ENCODE measurements at places on chromosomes 6 and 20.

DNA sequence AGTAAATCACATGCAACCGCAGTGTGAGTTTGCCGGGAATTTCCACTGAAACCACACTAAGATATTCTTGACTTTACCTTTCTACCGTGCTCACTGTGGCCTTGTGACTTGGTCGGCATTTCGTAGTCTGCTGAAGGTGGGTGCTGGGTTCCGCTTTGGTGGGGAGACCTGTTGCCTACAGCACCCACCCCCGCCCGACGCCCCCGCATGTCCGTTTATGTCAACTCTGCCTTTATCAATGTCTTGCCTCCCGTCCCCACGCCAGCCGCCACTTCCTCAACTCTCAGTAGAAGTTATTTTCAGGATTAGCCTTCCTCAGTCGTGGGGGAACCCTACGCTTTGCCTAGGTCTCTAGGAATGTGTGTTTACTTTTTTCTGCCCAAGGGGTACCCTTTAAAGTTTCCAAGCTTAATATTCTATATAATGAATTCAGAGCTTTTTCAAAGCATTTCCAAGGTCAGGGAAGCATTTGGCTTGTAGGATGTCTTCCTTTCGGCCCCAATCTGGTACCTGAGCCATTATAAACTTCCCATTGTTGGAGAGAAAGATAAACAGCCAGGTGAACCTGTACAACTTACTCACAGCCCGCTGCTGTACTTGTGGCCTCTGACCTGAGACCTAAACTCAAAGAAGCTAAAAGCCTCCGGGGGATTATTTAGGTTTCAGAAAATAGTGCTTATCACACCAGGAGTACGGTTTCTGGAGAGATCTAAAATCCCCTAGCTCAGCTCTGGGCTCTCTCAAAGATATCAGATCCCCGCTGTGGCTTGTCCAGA, 54.2 kb downstream of the TBC1D7 start:
- DNase-seq = no peak

- no peak for DNase-seq
These were observed 686.9 kb upstream of the CITED2 start for GRCh38 chr6:140061110-140062042.

GRCh38 chr6:43013843-43014433, at the start of the genes KLHDC3 and MEA1:
TSS of gene KLHDC3 (plus strand) at chr6:43014249. CDS start at chr6:43017193, 2,944 bp downstream.
TSS of gene MEA1 (minus strand) at chr6:43013946. CDS start at chr6:43013813, 133 bp downstream.
- peak; percentile 100 for DNase-seq

DNA sequence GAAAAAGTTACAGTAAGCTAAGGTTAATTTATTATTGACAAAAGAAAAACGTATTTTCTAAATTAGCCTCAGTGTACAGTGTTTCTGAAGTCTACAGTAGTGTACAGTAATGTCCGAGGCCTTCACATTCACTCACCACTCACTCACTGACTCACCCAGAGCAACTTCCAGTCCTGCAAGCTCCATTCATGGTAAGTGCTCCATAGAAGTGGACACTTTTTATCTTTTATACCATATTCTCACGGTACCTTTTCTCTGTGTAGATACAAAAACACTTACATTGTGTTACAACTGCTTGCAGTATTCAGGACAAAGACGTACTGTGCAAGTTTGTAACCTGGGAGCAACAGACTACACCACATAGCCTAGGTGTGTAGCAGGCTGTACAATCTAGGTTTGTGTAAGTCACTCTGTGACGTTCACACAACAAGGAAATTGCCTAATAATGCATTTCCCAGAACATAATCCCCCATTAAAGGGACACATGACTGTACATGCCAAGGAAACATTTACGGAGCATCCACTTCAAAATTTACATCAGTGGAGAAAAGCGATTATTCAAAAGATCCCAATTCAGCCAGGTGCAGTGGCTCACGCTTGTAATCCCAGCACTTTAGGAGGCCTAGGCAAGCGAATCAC, 133.4 kb downstream of the BANF2 start:
- no peak for DNase-seq

GRCh38 chr20:33312583-33312982, 29.6 kb downstream of the BPIFB1 start:
- DNase-seq = no peak

DNA sequence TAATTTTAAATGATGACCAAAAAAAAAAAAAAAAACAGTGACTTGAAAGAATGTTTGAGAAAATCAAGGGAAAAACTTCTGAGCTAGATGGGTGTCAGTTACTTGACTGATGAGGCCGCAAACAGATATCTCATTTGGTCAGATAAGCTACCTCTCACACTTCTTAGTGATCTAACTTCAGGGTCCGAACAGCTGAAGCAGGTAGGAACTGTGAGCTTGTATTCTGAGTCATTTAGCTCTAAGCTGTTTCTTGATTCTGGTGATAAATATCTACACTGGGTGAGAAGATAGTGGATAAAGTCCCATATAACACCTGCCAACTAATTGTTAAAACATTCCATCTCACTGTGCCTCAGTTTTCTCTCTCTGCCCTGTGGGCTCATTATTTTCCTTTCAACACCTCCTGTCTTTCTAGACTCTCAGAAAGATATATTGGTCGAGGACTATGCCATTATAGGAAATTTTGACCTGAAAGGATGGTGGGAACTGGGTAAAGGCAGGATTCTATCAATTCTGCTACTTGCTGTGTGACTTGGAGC, 7.7 kb downstream of the KIF3B start:
- DNase-seq = no peak

DNA sequence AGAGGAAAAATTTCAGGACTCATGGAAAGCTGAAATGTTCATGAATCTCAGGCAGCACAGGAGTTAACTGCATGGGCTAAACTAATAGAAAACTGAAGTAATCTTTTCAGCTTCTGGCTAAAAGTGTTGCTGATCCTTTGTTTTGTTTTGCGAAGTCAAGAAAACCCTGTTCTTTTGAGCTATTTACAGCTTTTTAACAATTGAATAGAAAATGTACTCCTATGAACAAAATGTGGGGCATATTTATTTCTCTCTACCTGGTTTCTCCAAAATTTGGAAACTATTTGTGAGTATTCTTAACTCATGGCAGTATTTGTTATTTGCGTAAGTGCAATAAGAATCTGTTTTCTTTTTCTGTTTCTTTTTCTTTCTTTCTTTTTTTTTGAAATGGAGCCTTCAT, 818.8 kb upstream of the CITED2 start:
- DNase-seq = no peak

- no peak for DNase-seq
These were observed 1.7 kb downstream of the GABBR1 start for GRCh38 chr6:29631209-29631810.

DNA sequence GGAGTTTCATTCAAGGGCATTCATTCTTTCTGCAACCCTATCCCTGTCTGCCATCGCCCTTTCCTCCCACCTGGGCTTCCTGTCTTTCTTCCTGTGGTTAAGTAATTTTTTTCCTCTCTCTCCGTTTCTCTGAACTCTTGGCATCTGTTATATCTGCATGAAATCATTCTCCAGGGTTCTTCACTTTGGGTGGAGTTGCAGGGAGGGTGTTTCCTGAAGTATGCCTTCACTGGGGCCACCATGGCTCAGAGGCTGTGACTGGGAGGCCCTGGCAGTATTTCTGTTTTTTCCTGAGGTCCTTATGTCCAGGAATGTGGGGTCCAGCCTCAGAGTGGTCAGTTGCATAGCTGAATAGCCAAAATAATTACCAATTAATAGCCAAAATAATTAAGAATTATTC, 137.2 kb downstream of the SLC35F1 start:
- no peak for DNase-seq

- peak; percentile 63 for DNase-seq
These were observed 168.4 kb downstream of the DOK5 start for GRCh38 chr20:54643761-54644160.

DNA sequence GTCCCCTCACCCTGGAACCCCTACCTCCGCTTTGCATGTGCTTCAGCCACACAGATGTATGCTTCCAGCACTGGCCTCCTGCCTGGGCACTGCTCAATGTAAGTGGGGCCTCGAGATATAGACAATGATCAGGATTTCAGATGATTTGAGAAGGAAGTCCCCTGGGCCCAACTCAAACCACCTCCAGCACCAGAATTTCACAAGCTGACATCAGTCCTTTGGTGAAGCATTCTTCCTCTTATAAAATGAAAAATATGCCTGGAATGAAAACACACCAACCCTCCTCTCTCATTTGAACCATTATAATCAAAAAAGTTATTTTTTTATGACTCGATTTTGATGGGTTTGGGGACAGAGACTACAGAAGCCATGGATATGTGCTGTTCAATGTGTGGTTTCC, 48.5 kb downstream of the BTBD3 start:
- no peak for DNase-seq

DNA sequence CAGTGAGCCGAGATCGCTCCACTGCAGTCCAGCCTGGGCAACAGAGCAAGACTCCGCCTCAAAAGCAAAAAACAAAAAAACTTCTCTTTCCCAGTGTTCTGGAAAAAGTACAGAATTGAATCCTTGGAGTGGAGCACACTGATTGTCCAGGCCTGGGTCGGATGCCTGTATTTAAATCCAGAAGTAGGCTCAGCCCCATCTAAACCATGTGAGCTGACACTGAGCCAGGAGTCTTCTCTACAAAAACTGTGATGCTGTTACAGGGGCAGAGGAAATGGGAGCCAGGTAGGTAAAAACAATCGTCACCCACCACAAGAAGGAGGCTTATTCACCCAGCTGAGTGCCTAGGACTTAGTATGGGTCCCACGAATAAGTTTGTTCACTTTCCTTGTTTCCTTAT, 43.0 kb upstream of the PTPN1 start:
- DNase-seq = no peak

DNA sequence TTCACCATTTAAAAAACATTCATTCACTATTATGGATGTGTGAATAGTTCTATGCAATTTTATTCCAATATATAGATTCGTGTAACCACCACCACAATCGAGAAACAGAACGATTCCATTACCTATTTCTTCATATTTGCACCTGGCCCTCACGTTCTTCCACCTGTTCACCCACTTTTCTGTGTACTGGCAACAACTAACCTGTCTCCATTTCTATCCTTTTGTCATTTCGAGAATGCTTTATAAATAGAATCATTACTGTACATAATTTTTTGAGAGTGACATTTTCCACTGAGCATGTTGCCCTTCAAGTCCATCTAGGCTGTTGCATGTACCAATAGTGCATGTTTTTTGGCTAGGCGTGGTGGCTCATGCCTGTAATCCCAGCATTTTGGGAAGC, 23.2 kb upstream of the STX11 start:
- no peak for DNase-seq

- DNase-seq = no peak
These were observed 21.5 kb upstream of the AAR2 start for GRCh38 chr20:36214684-36215256.

GRCh38 chr6:134544737-134545136, 226.8 kb upstream of the SGK1 start:
- DNase-seq = no peak

- DNase-seq = no peak
These were observed 63.9 kb downstream of the PTPN1 start for GRCh38 chr20:50574108-50574507.

DNA sequence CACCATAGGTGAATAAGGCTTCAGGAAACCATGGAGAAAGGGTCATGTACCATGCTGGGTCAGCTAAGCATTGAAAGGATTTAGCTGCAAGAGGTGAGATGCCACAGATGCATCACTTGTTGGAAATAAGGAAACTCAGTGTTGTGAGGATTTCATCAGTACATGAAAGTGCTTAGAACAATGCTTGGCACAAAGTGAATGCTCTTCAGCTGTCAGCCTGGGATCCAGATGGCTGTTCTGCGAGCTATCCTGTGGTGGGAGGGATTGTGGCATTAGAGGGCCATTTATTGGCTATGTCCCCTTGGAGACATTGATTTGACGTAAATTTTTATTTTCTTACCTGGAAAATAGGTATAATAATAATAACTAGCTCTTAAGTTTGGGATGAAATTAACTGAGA, 53.0 kb downstream of the ELOVL2 start:
- DNase-seq = no peak

- no peak for DNase-seq
These were observed 172.3 kb upstream of the CDYL start for GRCh38 chr6:4603856-4604369.

DNA sequence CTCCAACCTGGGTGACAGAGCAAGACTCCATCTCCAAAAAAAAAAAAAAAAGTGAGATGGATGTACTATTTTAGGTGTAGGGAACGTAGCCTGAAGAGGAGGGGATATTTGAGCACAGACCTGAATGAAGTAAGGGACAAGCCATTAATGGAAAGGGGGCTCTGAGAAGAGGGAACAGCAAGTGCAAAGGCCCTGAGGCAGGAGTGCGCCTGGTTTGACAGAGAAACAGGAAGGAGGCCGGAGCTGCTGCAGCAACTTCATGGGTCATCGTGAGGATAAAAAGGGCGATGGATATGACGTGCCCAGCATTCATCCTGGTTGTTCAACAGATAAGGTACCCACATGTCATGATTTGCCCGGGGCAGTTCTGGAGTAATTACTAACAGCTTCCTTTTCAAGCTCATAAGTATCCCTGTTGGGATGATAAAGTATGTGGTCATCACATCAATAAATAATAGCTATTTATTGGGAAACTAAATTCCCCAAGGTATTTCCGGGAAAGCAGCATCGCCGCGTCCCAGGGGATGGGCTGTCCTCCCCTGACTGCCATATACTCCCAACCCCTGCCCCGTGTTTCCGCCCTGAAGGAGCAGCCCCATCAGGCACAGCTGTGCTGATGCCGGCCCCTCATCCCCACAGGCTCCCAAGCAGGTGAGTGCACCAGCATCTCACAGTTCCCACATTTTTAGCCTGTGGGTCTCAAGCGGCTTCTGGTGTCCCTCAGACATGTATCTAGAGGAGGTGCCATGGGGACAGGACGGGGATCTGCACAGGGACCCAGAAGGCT, 43.4 kb downstream of the DLGAP4 start:
- DNase-seq = no peak

- no peak for DNase-seq
These were observed 353.2 kb upstream of the BTBD3 start for GRCh38 chr20:11564491-11564890.

DNA sequence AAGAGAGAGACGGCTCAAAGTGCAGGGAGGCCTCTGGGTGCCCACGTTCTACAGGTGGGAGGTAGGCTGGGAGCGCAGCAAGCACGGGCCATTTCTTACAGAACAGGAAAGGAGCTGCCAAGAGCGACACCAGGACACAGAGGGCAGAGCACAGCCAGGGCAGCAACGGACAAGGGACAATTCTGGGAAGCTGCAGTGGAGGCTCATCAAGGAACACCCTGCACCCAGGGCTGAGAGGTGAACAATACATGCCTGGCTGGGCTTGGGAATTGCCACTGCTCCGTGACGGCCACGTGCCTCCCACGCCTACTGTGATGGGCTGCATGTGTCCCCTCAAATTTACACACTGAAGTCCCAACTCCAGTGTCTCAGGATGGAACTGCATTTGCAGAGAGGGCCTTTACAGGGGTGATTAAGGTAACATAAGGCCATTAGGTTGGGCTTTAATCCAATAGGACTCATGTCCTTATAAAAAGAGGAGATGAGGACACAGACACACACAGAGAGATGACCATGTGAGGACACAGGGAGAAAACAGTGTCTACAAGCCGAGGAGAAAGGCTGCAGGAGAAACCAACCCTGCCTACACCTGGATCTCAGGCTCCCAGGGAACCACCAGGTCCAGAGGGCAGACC, 13.6 kb downstream of the SERPINB6 start:
- no peak for DNase-seq

DNA sequence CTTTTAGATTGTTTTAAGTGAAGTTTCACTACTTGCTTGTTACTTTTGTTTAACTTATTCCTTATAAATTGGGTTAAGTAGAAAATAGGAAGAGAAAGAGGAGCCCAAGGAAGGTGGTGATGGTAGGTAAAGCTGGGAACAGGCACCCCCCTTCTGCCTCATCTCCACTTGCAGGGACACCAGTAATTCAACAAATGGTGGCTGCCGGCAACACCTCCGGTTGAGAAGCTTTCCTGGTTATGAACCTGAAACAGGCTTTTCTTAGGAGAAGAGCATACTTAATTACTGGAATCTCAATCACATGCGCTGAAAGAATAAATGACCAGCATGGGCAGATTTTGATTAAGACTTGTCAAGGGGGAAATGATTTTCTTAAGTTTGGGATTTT, 158.9 kb upstream of the ZNF217 start:
- no peak for DNase-seq
